ENCODE measurements at places on chromosomes 7 and 10.

- no peak for DNase-seq
Observed at GRCh38 chr10:24518411-24518810, 205.3 kb downstream of the ARHGAP21 start.

- no peak for DNase-seq
Observed at GRCh38 chr10:69025370-69025896, 36.8 kb downstream of the KIFBP start.

- no peak for DNase-seq
Observed at GRCh38 chr10:102927311-102928010, 9.4 kb downstream of the CNNM2 start.

DNA sequence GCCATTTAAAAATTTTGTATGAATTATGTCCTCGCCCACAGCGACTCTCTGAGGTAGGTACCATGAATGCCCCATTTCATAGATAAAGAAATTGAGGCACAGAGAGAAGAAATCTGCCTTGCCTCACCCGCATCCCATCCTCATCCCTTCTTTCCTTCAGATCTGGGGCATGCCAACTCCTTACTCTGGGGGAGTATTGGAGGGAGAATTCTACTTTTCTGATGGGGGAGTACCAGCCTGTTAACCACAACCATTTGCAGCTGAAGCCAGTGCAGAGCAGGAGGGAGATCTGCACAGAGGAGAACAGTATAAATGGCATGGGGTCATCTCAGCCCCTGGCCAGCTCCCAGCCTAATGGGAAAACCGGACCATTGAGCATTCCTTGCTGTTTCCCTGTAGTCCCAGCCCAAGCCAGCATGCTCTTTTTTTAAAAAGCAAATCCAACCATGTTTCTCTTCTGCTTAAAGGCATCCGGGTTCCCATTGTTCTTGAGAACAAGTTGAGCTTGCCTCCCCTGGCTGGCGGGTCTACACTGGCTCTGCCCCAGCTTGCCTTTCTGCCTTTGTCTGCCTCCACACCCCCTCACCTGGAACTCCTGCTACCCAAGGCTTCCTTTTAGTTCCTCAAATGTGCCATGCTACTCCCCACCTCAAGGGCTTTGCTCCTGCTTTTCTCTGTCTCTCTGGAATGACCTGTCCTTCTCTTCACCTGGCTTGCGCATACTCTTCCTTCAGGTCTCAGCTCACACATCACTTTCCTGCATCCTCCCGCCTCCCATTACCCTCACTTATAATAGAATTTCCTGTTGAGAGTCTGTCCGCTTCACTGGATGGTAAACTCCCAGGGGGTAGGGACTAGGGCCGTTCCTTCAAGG is 8.8 kb upstream of the ZNF503 start:
- no peak for DNase-seq

DNA sequence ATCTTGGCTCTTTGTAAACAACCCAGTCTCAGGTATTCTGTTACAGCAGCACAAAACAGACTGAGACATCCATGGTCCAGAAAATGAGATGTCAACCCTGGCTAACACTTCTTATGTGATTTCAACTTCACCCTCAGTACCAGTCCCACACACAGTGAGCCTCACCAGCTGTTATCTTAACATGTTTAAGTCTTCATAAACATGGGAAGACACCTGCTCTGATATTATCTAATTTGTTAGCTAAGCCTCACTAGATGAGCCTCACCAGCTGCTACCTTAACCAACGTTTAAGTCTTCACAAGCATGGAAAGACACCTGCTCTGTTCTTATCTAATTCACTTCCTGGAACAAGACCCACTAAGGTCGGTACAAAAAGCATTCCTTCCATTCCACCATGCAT is 130.8 kb downstream of the CALN1 start:
- DNase-seq = no peak

GRCh38 chr10:71534568-71535194 is 138.0 kb downstream of the CDH23 start:
- no peak for DNase-seq

DNA sequence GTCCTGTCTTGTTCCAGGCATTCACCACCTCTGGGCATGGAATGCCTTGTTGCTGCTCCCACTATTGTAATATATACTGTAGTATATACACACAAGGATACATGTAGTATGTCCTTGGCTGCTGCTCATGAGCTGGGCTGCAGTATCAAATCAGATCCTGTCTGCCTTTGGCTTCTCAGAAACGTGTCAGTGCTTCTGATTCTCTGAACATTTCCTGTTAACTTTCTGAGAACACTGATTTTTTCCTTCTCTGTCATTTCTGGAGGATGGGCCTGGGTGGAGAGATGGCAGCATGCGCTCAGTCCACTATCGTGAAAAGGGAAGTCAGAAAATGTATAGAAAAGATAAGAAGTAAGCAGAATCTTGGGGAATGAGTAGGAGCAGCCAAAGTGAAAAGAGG is 12.2 kb downstream of the SFTPA2 start:
- no peak for DNase-seq

GRCh38 chr7:107332488-107333269 is 137.2 kb upstream of the GPR22 start:
- DNase-seq = no peak

- no peak for DNase-seq
Observed at GRCh38 chr7:15743926-15744480, 57.5 kb upstream of the MEOX2 start.

DNA sequence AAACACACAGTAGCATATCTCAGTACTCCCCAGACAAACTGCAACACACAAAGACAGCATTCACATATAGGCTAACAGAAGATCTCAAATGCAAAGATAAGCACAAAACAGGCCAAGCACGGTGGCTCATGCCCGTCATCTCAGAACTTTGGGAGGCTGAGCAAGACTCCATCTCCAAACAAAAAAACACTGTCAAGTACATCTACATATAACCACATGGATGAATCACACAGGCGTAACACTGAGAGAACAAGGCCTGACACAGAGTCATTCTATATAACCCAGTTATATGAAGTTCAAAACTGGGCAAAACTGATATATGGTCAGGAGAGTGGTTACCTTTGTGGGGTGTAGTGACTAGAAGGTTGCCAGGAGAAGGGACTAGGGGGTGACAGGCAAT is 506.4 kb downstream of the KCNMA1 start:
- no peak for DNase-seq

DNA sequence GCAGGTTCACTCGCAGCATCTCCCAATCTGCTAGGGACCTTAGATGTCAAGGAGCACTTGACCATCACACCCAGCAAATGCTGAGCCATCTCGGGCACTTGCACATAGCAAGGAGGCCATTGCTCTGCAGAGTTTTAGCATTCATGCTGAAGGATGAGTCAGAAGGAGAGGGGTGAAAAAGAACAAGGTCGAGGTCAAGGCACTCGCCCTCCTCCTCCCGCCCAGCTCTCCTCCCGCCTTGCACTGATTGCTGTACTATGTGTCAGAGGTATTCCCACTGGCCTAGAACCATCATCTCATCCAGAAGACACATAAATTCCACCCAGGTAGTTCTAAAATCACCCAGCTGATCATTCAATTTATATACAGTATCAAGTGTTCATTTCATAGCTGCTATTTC is 255.1 kb upstream of the SP4 start:
- no peak for DNase-seq

DNA sequence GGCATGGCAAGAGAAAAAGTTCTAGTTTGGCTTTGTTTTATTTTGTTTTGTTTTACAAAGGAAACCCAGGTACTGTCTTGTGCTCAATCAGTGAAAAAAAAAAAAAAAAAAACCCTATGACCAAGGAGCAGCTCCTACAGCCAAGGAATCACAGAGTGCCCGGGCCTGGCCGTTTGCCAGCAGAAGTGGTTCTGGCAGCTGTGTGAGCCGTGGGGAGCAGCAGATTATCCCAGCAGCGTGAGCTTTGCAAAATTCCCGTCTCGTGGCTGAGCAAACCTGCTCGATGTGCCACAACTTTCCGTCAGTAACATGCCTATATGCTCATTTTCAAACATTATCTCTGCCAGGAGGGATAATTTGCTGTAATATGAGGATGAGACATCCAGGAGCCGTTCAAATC is 293.7 kb downstream of the POU6F2 start:
- no peak for DNase-seq

GRCh38 chr10:1308173-1308961 is 252.2 kb downstream of the WDR37 start:
- no peak for DNase-seq

DNA sequence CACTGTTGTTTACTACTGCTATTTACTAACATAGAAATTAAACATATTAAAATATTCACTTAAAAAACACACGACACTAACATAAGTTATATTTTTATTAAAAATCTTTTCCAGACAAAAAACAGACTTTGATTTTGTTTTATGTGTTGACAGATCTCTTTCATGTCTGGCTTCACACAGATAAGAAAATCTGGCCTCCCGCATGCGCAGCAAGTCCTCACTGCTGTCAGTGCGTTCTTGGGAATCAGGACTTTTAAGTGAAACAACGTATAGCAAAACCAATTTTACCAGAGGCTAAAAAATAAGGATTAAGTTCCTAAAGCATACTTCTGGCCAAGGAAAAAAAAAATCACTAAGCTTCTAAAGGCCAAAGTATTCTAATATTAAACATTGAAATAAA is 1.2 kb upstream of the IDI1 start:
- no peak for DNase-seq
